Activated CD4-positive, alpha-beta T cell treated with anti-CD3 and anti-CD28 coated beads, Interleukin-2, Interleukin-6, amounts not matched to agents 100 ng/mL and 50 ng/mL, durations not matched to agents 16 hours and 8 hours (primary cell): ENCODE measurements at places on chromosomes 13 and 19.

- no peak for DNase-seq
Measured at GRCh38 chr13:38429916-38430315, 80.3 kb downstream of the UFM1 start.

GRCh38 chr13:110246530-110246929 lies 60.4 kb downstream of the COL4A1 start:
- DNase-seq = no peak

DNA sequence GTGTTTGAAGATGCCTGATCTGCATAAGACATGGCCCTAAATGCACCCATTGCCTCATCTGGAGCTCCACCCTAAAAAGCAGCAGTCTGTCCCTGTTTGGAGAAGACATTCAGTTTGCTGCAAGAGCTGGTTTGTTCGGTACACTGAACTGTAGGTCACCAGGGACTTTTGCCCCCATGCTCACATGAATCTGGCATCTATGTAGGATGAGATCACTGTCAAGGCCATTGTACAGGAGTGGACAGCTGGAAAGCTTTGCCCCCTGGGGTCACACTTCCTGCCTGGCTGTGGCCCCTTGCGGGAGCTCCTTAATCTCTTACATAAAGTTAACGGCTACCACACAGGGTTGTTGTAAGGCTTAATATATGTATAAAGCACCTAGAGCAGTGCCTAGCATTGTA lies 73.0 kb downstream of the IPO5 start:
- DNase-seq = no peak

DNA sequence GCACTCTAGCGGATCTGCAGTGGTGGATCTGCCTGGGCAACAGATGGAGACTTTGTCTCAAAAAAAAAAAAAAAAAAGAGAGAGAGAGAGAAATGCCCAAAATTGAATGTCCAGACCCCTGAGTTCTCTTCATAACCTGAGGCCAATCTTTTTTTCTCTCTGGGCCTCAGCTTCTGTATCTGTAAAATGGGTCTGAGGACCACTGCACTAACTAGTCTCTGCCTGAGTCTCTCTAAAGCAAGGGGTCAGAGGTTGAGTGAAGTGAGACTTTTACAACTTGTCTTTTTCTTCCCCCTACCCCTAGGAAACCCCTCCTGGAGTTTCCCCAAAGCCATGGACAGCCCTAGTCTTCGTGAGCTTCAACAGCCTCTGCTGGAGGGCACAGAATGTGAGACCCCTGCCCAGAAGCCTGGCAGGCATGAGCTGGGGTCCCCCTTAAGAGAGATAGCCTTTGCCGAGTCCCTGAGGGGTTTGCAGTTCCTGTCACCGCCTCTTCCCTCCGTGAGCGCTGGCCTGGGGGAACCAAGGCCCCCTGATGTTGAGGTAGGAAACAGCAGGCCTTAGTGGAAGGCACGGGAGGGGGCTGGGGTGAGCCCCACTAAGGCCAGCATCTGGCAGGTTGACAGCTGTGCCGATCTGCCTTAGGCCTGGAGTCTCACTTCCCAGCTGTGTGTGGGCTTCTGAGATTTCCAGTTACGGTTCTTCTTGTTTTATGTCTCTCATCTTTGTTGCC lies 1.8 kb downstream of the TMEM91 start:
- DNase-seq = no peak

DNA sequence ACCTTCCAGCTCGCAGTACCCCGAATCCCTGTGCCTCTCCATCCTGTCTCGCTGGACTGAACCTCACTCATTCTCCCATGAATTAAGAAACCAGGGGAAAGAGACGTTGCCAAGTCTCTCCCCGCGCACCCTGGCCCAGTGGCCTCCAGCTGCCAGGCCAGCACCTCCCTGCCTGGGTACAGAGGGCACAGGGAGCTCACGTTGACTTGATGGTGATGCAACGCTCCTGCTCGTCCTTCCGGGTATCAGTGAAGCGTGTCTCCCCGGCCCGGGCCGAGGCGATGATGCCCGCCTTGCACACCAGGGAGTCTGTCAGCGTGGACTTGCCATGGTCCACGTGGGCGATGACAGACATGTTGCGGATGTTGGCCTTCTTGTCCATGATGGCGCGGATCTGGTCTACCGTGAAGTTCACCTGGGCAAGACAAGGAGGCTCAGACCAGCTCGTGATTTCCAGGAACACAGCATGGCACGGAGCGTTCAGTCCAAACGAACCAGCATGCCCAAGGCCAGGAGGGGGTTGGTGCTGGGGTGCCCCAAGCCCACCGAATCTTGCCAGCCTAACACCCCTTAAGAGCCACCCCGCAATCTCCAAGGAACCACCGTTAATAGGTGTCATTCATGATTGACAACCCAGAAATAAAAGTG lies 1.2 kb downstream of the EEF2 start:
- peak; percentile 57 for DNase-seq

DNA sequence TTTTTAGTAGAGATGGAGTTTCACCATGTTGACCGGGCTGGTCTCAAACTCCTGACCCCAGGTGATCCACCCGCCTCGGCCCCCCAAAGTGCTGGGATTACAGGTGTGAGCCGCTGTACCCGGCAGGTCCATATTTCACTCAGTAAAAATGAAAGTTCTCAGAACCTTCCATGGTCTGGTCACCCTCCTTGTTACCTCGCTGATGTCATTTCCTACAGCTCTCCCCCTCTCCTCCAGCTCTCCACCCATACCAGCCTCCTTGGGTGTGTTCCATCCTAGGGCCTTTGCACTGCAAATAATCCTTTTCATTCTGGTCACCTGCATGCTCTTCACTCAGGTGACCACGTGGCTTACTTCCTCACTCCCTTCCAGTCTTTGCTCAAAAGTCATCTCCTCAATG lies 78.2 kb upstream of the TNFSF11 start:
- peak; percentile 65 for DNase-seq
